ENCODE measurements at places on chromosomes 11 and 22. TPM values are rescaled to one million over a fixed set of nuclear protein-coding genes. Genes with fewer than 3 reads are reported as not detected.

GRCh38 chr11:59302991-59303390 is 55.7 kb upstream of the OR5AN1 start:
- DNase-seq, result no peak

DNA sequence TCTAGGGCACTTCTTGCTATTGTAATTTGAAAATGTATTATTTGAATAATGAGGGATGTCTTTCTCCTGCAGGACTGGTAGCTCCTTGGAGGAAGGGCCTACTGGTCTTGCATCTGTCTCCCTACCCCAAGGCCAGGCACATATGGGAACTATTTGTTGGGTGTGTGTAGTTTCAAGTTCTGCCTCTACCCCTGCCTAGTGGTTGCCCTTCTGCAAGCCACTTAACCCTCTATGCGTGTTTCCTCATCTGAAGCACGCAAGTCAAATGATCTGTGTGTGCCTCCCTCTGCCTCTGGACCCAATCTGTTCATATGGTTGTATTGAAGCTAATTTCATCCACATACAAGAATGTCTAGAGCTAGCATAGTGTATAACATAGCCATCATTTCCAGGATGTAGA is 67.0 kb downstream of the WNT11 start:
- no peak for DNase-seq

Gene WDR74
- 42.1 TPM for polyA plus RNA-seq

Gene HIRA
- 34.6 TPM for polyA plus RNA-seq

Gene GANAB
- polyA plus RNA-seq, result 395 TPM

Gene PAK1
- polyA plus RNA-seq, result 102 TPM

All from left kidney (tissue), 8 donors.